Stimulated activated CD8-positive, alpha-beta memory T cell treated with anti-CD3 and anti-CD28 coated beads, Interleukin-7, amount 100 ng/mL, for 1 hour (primary cell): ENCODE measurements at places on chromosomes 7 and 10.

DNA sequence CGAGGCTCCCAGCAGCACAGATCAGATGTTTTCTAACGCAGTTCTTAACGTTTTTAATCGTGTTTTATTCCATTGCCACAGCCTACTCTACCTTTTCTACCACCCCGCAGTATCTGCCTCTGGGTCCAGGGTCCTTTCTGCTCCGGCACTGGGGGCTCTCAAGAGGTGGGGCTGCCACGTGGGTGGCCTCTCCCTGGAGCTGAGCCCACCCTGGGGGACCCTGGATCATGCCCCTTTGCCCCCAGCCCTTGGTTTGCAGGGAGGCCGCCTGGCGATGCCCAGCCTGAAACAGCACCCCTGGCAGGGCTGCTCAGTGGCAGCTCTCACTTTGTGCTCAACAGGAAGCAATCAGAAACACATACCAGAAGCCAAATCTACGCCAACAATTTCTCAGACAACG lies 25.3 kb downstream of the PDIA4 start:
- DNase-seq: no peak

- DNase-seq: no peak
These were observed 9.6 kb downstream of the PKD1L1 start for GRCh38 chr7:47938574-47939165.

DNA sequence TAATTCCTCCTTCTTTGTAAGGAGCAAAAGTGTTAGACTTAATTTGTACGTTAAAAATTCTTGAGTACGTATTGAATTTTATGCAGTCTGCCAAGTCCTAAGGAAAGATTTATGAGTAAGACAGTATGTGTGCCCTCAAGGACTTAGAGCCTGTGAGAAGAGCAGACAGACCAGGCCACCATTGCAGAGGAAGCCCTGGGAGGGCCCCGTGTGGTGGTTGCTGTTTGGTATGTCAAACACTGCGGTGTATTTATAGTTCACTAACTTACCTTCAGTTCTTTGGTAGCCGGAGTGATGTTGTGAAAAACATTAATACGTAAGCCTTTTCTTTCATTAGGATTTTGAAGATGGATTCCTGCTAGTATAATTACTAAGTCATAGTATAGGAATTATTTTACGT lies 82.9 kb downstream of the GALNT11 start:
- no peak for DNase-seq

DNA sequence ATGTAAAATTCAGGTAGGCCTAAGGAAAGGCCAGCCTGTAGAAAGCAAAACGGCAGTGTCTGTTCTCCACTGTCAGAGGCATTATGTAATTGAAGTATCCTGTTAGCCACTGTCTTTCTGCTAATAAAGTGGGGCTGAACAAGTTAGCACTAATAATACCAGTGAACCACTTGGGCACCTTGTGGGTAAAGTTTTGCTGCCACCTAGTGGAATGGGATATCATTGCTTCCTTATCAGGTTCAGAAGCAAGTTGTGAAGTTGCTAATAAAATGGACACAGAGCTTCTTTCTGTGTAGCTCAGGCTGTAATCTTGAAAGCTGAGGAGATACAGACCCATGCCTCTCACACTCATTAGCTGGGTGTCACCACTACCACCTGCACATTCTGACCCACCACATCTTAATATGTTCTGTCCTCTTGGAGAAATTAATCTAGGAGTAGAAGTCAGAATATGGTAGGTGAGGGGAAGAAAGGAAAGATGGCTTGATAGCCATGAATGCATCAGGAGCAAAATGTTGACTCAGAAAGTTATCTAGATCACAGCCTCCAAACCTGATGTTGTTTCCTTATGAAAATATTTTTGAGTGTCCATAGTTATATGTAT lies 175.1 kb downstream of the SEPTIN7 start:
- DNase-seq: no peak

- DNase-seq: no peak
These were observed 244.0 kb downstream of the SORCS1 start for GRCh38 chr10:106920538-106920937.
